Stimulated activated CD4-positive, alpha-beta T cell treated with anti-CD3 and anti-CD28 coated beads, Interleukin-15, amount 100 ng/mL, for 48 hours (primary cell): ENCODE measurements at places on chromosomes 3 and 15.

GRCh38 chr3:64247991-64248646 is 22.9 kb upstream of the PRICKLE2 start:
- DNase-seq: no peak

DNA sequence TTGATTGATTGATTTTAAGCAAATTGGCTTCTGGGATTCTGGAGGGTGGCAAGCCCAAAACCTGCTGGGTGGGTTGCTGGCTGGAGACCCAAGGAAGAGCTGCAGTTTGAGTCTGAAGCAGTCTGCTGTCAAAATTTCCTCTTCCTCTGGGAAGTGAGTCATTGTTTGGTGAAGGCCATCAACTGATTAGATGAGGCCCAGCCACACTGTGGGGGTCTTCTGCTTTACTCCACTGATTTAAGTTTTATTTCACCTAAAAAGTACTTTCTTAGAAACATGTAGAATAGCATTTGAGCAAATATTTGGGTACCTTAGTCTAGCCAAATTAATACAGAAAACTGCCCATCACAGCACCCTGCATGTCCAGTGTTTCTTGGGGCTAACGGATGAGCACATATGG is 33.8 kb downstream of the FAH start:
- no peak for DNase-seq

- DNase-seq: no peak
Measured at GRCh38 chr3:57012847-57013246, 47.6 kb upstream of the SPATA12 start.

- DNase-seq: no peak
Measured at GRCh38 chr15:70477750-70478250, 285.6 kb downstream of the UACA start.

DNA sequence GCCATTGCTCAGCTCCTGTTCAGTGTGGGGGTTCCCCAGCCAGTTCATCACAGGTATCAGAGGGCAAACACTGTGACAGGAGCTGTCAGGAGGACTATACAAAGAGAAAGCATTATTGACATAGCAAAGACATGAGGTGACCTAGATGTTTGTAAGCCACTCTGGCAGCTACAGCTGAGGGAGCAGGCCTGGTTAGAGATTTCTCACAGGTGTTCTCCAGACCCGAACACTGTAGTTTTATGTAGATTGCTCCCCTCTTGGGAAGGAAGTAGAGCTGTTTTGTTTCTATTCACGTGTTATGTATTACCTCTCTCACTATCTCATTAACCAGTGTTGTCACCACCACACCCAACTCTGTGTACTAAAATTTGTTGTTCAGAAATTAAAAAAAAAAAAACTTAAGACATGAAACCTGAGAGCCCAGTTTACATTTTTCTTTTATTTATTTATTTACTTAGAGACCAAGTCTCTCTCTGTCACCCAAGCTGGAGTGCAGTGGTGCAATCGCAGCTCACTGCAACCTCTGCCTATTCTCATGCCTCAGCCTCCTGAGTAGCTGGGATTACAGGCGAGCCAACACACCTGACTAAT is 123.7 kb downstream of the RBPMS2 start:
- DNase-seq: peak; percentile 17

GRCh38 chr3:170137986-170138385 is 43.5 kb downstream of the PHC3 start:
- DNase-seq: no peak
